ENCODE measurements at places on chromosomes 11 and 22. TPM values are rescaled to one million over a fixed set of nuclear protein-coding genes. Genes with fewer than 3 reads are reported as not detected.

CEP126 gene
- total RNA-seq, result 2.6 TPM

ZNF215 gene
- total RNA-seq, result 3.3 TPM

RCOR2 gene
- total RNA-seq, result 0.64 TPM

BARX2 gene
- total RNA-seq, result 7.0 TPM

SCUBE1 gene
- 2.2 TPM for total RNA-seq

Data from transverse colon (tissue), 4 donors.